ENCODE measurements at places on chromosomes 12 and 14.

- DNase-seq = no peak
Measured at GRCh38 chr12:108678104-108678730, 44.5 kb upstream of the SELPLG start.

GRCh38 chr12:82937151-82937550, 250.4 kb downstream of the TMTC2 start:
- no peak for DNase-seq

DNA sequence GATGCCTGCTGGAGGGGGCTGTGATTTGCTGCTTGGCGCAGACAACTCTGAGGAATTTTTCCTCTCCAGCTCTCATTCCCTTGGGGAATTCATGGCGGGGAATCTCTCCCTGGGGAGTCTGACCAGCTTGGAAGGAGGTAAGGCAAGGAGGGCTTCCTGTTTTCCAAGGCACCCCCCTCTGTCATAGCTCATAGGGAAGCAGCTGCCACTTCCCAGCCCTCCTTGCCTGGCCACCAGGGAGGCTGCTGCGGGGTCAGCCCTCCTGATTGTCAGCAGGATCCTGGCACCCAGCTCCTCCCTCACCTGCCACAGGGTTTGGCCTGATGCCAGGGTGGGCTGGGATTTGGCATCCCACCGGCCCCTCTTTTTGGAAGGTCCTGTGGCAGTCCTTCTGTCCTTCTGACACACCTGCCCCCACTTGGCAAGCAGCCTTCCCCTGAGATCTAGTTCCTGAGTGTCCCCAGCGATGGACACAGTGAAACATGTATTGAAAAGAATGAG, 74.9 kb downstream of the TSPAN9 start:
- no peak for DNase-seq

DNA sequence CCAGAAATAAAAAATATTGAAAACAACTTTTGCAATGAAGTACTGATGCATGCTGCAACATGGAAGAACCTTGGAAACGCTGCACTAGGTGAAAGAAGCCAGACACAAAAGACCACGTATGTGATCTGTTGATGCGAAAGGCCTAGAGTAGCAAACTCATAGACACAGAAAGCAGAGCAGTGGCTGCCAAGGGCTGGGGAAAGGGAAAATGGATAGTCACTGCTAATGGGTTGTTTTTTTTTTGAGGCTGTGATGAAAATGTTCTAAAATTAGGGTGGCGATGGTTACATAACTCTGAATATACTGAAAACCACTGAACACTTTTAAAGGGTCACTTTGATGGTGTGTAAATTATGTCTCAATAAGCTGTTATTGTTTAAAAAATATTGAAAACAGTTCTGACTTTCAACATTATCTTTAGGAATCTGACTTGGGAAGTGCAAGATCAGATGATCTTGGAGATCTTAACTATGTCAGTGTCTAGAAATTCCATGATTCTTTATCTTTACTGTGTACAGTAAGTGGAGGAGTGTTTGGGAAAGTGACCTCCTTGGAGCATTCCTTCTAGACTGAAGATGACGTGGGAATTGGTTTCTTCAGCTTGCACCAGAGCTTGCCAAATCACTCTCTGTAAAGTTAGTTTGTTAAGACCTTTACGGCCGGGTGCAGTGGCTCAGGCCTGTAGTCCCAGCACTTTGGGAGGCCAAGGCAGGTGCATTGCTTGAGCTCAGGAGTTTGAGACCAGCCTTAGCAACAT, 12.4 kb downstream of the MLXIP start:
- no peak for DNase-seq

- no peak for DNase-seq
Measured at GRCh38 chr14:59208224-59208814, 19.9 kb downstream of the DAAM1 start.

- DNase-seq = no peak
Measured at GRCh38 chr14:96629558-96630222, 127.5 kb downstream of the PAPOLA start.

DNA sequence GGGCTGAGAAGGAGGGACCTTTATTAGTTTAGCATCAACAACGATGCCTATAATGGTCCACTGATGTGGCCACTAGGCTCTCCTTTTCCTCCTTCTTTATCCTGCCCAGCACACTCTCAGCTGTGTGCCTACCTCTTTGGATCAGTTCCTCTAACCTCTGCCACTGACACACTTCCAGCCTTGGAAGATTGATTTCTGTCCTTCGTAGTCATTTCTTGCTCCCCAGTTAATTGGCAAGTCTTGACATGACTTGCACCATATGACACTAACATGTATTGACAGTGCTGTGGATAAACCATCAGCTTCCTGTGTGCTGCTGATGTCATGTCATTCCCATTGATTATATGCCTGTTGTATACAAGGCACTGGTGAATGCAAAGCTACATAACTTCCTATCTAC, 90.2 kb upstream of the PLEKHG7 start:
- no peak for DNase-seq

DNA sequence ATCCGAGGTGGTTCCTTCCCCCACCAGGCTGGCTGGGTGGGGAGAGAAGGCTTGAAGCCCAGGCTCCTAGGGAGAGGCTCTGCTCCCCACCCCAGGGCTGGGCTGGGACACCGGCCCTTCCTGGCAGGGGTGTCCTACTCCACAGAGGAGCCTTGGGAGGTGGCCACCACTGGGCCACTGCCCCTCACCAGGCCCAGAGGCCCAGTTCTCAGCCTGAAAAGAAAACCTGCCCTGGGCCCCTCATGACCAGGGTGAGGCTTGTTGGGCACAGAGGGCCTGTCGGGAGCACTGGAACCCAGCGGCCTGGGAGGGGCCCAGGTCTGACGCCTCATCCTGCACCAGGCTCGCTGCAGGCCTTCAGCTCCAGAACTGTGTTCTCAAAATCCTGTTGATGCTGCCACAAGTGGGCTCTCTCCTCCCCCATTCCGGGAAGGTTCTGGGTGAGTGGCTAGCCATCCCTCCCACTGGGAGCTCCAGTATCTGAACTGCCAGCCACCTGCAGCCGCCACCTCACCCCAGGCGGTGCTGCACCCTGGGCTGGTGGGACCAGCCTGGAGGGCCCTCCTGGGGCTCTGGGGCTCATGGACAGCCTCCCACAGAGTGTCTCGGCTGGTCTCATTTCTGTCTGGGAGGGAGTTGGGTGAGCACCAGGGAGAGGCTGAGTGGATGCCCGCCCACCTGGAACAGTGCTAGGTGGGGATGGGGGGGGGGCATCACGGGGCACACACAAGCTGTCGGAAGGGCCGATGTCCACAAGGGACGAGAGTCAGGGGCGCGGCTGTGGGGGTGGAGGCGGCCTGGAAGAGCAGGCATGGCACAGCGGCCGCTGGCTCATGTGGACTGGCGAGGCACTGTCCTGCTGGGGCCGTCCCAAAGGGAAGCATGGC, 11.8 kb downstream of the BAG5 start:
- DNase-seq = no peak

- DNase-seq = no peak
Measured at GRCh38 chr14:94045563-94046345, 19.6 kb downstream of the OTUB2 start.
